ENCODE measurements at places on chromosomes 11 and 22.

GRCh38 chr11:109423466-109424190 is 1.6 kb downstream of the C11orf87 start:
- no peak for DNase-seq

DNA sequence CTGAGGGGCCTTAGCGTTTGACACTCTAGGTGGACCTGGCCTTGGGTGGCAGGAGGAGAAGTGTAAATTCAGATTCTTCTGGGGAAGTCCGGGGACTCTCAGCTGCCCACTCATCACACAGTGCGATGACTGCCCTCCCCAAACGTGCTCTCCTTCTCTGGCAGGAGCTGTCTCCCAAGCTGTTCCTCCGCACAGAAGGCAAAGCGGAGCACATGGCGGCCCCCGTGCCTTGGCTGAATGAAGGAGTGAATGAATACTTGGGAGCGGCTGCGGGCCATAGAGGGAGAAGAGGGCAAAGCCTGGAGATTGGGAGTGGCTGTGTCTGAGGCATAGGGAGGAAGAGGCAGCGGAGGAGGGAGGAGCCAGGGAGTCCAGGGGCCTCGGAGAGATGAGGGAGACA is 6.9 kb upstream of the NAA40 start:
- DNase-seq: no peak

GRCh38 chr11:62593434-62594044 is 2.2 kb upstream of the TUT1 start:
- DNase-seq: peak; percentile 89

DNA sequence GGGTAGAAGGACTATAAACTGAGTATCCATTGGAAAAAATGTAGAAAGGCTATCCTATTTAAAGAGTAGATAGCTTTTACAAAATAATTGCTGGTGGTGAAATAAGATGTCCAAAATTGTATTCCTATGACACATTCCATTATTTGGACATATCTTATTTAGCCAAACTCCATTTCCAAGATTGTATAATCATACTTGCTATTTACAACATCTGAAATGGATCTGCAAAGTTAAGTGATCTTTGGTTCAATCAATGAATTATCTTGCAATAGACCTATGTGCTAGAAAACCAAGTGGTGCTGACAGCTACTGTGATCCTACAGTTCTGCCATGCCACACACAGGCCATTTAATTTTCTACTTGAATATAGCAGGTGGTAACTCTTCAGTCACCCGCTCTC is 11.0 kb upstream of the BLID start:
- no peak for DNase-seq

DNA sequence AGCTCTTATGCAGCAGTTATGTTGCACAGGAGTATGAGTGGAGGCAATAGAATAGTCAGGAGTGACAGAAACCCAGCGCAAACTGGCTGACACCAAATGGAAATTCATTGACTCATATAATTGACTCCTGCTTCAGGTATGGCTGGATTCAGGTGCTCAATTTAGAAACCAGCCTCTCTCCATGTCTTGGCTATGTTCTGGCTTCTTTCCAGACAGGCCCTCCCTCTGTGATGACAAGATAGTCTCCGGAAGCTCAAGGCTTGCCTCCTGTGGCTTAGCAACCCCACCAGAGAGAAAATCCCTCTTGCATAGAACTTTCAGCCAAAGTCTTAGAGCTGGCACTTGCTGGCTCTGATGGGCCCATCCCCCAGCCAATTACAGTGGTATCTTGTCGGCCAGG is 28.1 kb upstream of the MN1 start:
- DNase-seq: no peak

DNA sequence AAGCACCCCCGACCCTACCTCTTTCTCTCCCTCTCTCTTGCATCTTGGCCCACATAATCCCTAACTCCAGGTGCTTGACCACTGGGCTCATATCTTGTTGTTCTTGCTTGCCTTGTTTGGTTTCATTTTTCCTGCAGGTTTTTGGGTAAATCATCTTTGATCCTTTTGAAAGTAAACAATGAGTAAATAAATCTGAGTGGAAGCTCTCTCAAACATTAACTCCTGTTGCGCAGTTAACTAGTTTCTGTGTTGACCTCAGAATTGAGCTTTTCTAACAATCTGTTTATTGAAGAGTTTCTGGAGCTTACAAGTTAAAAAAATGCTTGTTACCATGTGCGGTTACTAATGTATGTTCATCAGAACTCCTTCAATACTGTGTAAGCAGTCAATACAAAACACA is 38.8 kb upstream of the MICAL2 start:
- no peak for DNase-seq

Measured in epithelial cell of esophagus (primary cell).